ENCODE measurements at places on chromosomes 12 and 14. TPM values are rescaled to one million over a fixed set of nuclear protein-coding genes. Genes with fewer than 3 reads are reported as not detected.

The BAG5 gene
- 37.1 TPM for total RNA-seq

The ITGB7 gene
- total RNA-seq = 397 TPM

The GLS2 gene
- total RNA-seq = 12.2 TPM

The PZP gene
- total RNA-seq = not detected

The TBPL2 gene
- total RNA-seq = not detected

GRCh38 chr12:45560689-45561088 is 168.8 kb upstream of the ARID2 start:
- H3K4me3 ChIP-seq = no peak overlapping the region
- DNase-seq = no peak
- no peaks in the 10 kb centered on the region for H3K27me3 ChIP-seq
- no peaks in the 10 kb centered on the region for H3K4me1 ChIP-seq
- no peaks in the 10 kb centered on the region for H3K36me3 ChIP-seq

- H3K4me1 ChIP-seq = peaks cover 8% of the 10 kb centered on the region
- H3K27ac ChIP-seq = no peak overlapping the region
- no peaks in the 10 kb centered on the region for H3K27me3 ChIP-seq
Measured at GRCh38 chr12:57435293-57435692, 709 bp downstream of the INHBC start.

DNA sequence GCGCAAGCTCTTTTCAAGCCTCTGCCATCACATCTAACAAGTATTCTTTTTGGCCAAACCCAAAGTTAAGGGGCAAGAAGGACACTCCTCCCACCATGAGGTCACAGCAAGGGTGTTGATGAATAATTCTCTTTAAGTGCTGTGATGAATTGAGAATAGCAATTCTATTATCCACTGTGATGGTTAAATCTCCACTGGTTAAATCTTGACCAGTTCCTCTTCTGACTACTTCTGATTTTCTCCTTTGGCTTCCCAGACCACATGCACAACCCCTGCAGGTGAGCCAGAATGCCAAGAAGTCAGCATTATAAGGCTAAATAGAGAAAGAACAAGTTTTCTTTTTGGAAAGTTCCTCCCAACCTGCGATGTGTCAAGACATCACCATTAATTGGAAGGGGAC is 90.6 kb upstream of the BCL2L14 start:
- peaks cover 59% of the 10 kb centered on the region for H3K4me1 ChIP-seq
- peak overlapping the region; percentile 74 for H3K27ac ChIP-seq
- DNase-seq = no peak
- H3K27me3 ChIP-seq = no peaks in the 10 kb centered on the region

DNA sequence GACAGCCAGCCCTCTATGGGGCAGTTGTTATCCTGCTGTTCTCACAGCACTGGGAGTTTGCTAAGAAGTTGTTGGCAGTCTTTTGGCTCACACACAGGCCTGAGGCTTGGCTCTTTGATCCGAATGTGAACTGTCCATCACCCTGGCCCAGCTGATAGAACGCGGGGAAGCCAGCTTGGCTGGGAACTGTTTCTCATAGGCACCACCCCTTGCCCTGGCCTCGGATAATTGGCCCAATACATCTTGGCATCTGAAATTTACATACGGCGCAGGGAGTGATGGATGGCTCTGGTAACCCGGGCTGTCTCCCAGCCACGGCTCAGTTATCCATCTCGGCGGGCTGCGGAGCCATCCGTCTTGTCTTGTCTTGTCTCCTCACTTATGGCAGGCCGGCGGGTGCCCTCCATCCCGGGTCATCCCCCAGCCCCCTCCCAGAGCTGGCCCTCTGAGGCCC is 164.1 kb downstream of the PHETA1 start:
- H3K27me3 ChIP-seq = no peaks in the 10 kb centered on the region
- no peak overlapping the region for H3K4me3 ChIP-seq
- no peaks in the 10 kb centered on the region for H3K4me1 ChIP-seq
- H3K27ac ChIP-seq = no peak overlapping the region
- H3K36me3 ChIP-seq = no peaks in the 10 kb centered on the region
- DNase-seq = no peak

DNA sequence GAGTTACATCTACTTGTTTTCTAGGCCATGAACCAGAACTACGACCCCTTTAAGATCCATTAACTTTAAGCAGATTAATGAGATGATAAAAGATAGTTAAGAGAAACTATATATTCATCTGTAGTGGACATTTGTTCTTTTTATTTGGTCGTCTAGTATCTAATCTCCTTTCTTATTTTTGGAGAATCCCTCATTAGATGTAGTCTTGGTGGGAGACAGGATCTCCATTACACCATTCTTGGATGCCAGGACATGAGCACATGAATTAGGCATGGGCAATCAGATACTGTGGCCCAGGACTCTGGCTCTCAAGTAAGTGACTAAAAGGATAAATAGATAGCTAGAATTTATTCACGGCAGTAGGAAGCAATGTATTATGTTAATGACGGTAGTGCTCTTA is 245.0 kb downstream of the ATP23 start:
- no peak overlapping the region for H3K27ac ChIP-seq
- no peaks in the 10 kb centered on the region for H3K36me3 ChIP-seq
- H3K4me1 ChIP-seq = no peaks in the 10 kb centered on the region
- peaks cover 4% of the 10 kb centered on the region for H3K27me3 ChIP-seq
- no peak for DNase-seq

DNA sequence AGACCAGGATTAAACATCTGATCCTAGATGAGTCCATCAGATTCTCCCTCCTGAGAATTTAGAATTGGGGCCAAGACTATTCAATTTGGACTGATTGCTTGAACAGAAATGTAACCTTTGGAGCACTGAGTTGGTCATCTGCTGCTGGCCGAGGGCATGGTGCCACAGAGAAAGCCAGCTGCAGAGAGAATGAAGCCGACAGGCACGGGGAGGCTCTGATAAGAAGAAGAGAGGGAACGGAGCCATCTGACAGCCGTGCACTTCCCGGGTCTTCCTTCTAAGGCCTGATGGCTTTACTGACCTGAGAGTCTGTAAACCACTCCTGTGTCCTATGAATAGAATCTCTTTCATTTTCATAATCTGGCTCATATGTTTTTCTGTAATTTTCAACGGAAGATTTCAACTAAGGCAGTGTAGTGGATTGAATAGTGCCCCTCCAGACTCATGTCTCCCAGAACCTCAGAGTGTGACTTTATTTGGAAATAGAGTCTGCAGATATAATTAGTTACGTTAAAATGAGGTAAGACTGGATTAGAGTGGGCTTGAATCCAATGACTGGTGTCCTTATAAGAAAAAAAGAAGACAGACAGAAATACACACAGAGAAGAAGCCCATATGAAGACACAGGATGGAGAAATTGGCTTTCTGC is 39.1 kb upstream of the FRS2 start:
- H3K27ac ChIP-seq = no peak overlapping the region
- no peaks in the 10 kb centered on the region for H3K4me1 ChIP-seq
- DNase-seq = no peak
- no peaks in the 10 kb centered on the region for H3K27me3 ChIP-seq

DNA sequence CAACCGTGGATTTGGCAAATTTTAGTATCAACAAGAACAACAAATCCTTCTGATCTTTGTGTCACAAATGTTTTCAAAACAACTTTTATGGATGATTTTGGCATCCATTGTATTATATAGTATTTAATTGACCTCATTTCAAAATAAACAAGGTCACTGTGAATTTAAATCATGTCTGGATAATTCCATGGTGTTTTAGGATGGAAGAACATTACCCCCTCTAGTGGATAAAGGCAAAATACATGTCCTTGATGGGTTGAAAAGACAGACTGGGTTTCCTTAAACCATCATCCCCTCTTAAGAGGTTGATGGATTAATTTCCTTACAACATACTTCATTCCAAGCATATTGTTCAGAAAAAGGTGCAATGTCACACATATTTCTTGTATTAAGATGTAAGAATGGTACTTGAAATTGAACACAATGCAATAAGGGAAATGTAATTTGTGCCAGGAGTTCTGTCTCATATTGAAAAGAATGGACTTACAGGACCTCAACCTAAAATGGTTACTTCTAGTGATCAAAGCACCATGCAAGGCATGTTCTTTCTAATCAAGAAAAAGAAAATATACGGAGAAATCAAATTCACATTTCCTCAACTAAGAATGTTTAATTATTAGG is 352.0 kb downstream of the BCAT1 start:
- H3K27ac ChIP-seq = no peak overlapping the region
- H3K4me3 ChIP-seq = no peak overlapping the region
- no peaks in the 10 kb centered on the region for H3K27me3 ChIP-seq

GRCh38 chr12:65188179-65188701 is 18.9 kb downstream of the LEMD3 start:
- DNase-seq = no peak
- no peaks in the 10 kb centered on the region for H3K27me3 ChIP-seq
- H3K27ac ChIP-seq = no peak overlapping the region
- no peaks in the 10 kb centered on the region for H3K36me3 ChIP-seq

- peaks cover 7% of the 10 kb centered on the region for H3K27me3 ChIP-seq
- no peaks in the 10 kb centered on the region for H3K4me1 ChIP-seq
- H3K27ac ChIP-seq = no peak overlapping the region
- no peaks in the 10 kb centered on the region for H3K36me3 ChIP-seq
- H3K4me3 ChIP-seq = no peak overlapping the region
Measured at GRCh38 chr12:54136844-54137580, 51.8 kb downstream of the SMUG1 start.
